ENCODE measurements at places on chromosomes 4 and X. TPM values are rescaled to one million over a fixed set of nuclear protein-coding genes. Genes with fewer than 3 reads are reported as not detected.

Gene SYTL4
- total RNA-seq: 3.2 TPM

DNA sequence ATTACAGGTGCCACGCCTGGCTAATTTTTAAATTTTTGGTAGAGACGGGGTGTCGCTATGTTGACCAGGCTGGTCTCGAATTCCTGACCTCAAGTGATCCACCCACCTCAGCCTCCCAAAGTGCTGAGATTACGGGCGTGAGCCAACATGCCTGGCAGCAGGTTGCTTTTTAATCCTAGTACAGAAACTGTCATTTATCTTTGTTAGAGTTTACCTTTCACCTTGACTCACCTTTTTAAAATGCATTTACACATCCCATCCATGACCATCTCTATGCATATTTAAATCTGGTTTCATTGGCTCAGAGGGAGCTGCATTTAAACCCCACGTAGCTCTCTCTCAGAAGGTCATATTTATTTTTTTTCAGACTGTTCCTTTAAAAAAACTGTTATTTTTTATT lies 31.9 kb downstream of the SLC16A2 start:
- no peak for DNase-seq

- peak; percentile 52 for DNase-seq
These were observed 1.0 kb upstream of the TLR1 start for GRCh38 chr4:38805530-38806145.

DNA sequence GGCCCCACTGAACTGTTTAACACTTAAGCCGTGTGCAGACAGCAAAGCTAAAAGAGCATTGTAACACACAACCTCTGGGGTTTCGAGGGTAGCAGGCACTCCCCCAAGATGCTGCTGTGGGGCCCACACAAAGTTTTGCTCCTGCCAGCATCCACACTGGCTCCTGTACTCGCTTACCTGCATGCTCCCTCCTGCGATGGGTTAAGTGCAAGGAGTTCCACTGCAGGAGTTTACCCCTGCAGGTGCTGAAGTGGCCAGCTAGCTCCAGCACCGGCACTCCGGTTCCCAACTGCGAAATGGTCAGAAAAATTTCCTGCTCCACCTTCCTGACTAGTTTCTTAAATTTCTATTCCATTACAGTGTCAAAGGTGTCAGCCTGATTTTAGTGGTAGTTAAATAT lies 443.5 kb downstream of the PCDH10 start:
- DNase-seq: no peak

Data from right cardiac atrium (tissue), 5 donors.